Fibroblast of the aortic adventitia (primary cell): ENCODE measurements at places on chromosomes 6 and 20. TPM values are rescaled to one million over a fixed set of nuclear protein-coding genes. Genes with fewer than 3 reads are reported as not detected.

Gene CCDC170
- total RNA-seq = 0.09 and 0.82 TPM in 2 replicates

Gene MAFB
- 1.5 and 42.8 TPM in 2 replicates for total RNA-seq

Gene STX11
- total RNA-seq = 0.16 and 3.5 TPM in 2 replicates

DNA sequence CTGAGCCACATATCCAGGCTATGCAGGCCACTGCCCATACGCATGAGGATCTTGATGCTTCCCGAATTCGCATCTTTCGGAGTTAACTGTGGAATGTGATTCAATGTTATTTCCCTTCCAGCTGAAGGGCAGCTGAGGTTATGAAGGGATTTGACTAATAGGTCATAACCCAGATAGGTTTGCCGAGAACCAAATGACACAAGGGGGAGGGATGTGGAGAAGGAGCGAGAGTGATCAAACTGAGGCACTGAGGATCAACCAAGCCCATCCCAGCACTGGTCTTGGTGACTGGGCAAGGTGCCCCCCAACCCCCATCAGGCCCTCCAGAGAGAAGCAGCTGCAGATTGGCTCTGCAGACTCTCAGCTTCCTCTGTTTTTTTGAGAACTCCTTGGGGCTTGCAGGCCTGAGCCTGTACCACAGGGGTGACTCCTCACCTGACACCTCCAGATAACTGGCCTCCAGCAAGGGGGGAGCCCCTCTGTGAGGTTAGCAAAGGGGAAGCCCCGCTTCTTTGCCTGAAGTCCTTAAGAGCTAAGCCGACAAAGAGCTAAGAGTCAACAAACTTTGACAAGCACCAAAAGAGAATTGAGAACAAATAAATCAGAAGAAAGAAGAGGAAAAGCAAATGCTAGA lies 185.9 kb downstream of the PDE7B start:
- peak; percentile 65 for DNase-seq

DNA sequence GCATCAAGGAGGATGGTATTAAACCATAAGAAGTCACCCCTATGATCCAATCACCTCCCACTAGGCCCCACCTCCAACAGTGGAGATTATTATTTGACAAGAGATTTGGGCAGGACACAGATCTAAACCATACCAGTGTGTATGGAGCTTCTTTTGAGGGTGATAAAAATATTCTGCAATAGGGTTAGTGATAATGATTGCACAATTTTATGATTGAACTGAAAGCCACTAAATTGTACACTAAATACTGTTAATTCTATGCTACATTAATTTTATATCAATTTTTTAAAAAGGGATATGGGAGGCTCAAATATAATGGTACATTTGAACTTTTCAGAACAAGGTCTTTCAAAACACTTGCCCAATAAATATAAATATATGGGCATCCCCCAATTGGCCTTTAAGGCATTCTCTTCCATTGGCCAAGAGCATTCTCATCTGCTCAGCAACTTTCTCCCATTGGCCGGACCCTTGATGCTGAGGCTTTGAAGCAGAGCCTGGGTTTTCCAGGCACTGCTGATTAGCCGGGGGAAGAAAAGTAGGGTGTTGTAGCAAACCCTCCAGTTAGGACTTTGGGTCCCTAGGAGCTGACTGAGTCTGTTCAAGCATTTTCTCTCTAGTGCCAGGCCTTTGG lies 209.9 kb downstream of the LRFN2 start:
- DNase-seq = no peak

GRCh38 chr6:128740951-128741350 lies 142.0 kb upstream of the LAMA2 start:
- DNase-seq = no peak

GRCh38 chr6:162941128-162941527 lies 213.4 kb downstream of the PACRG start:
- no peak for DNase-seq

DNA sequence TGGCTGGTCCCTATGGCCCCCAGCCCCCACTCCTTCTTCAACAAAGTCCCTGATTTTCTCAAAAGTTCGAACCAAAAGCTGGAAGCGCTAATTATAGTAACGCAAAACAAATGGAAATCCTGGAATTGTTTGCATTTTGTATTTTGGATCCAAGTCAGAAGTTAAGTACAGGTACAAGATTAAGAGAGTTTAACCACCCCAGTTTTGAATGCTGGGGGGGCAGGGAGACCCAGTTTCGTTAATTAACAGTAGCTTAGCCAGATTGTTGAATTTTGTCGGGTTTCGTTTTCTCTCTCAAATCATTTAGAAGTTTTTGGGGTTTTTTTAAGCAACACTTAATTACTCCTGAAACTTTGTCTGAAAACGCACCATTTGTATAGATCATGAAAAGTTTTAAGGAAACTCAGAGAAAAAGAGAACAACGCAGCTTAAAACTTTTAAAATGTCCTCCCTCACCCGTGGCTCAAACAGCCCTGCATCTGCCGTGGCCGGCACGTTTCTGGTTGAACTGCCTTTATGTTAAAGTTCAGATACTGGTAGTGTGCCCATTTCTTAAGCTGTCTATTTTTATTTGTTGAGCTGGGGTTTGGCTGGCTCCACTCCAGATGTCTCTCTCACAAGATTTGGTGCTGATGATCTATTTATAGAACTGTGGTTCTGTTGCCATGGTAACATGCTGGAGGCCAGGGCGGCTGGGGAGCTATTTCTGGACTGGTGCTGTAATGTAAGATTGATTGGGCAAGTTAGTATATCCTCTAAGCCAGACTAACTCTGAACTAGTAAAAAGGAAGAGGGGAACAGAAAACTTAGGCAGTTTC lies 55.0 kb downstream of the GNAS start:
- DNase-seq = peak; percentile 99

DNA sequence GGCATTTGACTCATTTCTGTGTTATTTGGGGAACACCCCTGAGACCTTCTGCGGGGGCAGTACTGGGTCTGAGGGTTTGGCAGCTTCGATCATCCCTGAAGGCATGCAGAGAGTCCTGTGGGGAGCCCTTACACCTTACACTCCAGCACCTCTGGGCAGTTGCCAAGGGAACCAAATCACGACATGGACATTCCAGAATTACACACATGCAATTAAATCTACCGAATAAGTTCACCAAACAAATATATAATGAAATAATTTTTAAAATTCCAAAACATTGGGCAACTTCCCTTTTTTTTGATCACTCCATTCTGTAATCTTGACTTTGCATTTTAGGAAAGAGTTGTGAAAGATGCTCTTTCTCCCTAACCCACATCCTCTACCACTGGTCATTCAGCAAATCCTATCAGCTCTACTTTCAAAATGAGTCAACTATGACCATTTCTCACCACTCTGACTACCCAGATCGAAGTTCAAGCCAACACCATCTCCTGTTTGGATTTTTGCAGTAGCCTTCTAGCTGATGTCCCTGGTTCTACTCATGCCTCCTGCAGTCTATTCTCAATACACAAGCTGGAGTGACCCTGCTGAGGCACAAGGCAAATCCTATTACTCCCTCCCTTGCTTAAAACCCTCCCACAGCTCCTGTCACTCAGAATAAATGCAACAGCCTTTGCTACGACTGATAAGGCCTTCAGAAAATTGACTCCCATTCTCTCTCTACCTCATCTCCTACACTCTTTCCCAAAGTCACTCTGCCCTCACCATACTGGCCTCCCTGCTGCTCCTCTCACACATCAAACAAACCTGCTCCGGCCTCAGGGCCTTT lies 533.3 kb downstream of the HACE1 start:
- peak; percentile 57 for DNase-seq

- DNase-seq = peak; percentile 28
Measured at GRCh38 chr6:12327391-12327790, 37.2 kb downstream of the EDN1 start.

- no peak for DNase-seq
Measured at GRCh38 chr6:147434076-147434475, 74.4 kb upstream of the SAMD5 start.

DNA sequence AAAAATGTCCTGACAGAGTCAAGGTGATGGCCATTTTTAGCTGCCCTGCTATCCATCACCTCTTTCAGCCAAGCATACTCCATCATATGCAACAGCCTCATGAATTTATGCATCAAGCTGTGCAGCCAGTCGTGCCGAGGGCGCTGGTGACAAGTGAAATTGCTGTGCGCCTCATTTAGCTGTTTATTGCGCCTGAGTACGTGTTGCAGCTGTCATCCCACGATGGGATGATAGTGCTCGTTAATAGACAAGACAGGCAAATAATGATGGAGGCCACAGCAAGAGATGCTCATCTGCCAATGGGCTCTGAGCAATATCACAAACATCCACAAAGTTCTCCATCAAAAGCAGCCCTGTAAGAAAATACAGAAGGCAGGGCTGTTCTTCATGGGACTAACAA lies 562.3 kb upstream of the POU3F2 start:
- no peak for DNase-seq

- DNase-seq = no peak
Measured at GRCh38 chr6:141248021-141248799, 884.5 kb upstream of the GJE1 start.

- DNase-seq = peak; percentile 60
Measured at GRCh38 chr6:36679043-36679833, 724 bp downstream of the CDKN1A start.
